ENCODE measurements at places on chromosomes 1 and 21.

DNA sequence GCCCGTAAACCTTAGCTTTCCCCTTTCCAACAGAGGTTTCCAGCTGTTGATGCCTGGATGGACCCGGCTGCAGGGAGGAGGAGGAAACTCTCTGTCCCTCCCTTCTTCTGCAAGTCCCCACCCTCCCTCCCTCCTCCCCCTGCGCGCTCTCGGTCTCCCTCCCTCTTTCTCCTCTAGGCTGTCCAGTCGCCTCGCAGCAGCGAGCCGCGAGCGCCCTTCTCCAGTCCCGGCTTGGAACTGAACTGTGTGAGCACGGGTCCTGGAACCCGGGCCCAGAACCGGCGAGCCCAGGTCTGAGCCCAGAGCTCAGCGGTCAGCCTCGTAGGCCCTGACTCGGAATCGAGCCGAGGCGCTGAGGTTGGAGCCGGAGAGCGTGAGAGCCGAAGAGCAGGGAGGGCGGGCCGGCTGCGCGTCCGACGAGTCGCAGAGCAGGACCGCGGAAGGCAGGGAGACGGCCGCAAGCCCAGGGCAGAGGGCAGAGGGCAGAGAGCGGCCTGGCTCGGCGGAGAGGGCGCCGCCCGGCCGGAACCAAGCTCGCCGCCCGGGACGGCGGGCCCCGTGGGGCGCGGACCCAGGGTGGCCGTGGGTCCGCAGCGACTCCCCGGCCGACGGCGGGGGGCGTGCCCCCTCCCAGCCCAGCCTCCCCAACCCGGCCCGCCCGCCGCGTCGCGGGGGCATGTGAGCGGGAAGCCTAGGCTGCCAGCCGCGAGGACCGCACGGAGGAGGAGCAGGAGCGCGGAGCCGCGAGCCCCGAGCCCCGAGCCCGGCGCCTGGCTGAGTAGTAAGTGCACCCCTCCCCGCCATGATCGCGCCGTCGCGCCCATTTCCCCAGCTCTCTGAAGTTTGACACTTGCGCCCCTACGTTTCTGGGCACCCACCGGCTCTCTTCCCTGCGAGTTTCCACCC, at the start of gene SOX13:
TSS of gene SOX13 (plus strand) at position 185 of the 906 bp plus-strand sequence. CDS start 39,801 bp downstream, outside the sequence.
- DNase-seq = no peak

- DNase-seq = no peak
Measured at GRCh38 chr1:17569200-17570139, 30.0 kb downstream of the ARHGEF10L start.

DNA sequence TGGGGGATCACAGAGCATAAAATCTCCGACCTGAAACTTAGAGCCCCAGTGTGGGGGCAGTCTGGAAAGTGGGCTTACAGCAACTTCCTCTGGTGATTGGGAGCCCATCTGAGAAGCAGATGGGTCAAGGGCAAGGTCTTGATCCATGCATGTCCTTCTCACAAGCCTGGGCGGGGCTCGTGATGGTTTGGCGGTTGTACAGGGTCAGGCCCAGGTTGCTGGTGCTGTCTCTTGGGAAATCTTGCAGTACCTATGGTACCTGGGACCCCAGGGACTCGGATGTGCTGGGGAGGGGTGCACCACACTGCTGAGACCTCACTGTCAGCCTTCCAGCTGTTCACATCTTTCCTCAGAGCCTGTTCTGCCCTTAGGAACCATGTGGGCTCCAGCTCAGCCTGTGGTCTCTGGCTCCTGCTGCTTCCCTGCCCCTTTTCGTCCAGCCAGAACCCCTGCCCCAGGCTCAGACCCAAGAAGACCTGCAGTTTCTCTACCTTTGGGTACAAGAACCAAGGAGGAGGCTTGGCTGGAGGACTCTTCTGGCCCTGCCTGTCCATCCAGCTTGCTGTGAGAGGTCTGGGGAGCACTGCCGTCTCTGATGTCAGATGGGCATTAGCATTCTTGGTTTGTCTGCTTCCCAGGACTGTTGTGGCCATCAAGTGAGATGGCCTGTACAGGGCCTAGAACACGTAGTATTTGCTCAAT, 24.5 kb downstream of the WNT4 start:
- no peak for DNase-seq

DNA sequence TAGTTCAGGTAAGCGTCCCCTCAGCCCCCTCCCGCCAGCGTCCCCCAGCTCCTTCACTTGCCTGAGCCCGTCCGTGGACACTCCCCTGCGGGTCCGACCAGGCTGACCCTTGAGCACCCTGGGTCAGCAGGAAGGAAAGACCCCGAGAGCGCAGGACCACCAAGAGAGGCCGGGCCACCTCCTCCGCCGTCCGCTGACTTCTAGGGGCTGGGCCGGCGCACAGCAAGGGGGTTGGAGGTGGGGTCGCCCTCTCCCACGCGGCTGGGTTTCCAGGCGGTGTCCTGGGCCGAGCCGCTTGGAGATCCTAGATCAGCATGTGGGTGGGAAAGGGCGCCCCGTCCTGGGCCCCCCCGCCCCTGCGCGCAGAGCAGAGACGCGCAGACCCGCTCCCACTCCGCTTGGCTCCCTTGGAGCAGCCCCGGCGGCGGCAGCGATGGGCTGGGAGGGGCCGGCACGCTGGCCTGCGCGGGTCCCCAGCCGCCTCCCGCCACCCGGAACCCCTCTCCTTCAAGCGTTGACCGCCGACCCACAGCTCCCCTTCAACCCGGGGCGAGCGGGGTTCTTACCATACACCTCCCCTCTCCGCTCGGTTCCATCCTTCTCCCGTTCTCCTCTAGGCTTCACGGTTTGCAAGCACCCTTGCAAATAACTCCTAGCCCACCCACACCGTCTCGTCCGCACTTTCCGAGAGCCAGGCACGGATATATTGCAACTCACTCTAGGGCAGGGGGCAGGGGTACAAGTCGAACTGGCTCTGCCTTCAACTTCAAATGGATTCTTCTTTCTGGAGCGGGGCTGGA, 7.5 kb downstream of the KNCN start:
- no peak for DNase-seq

GRCh38 chr1:207755846-207756693, 4.2 kb downstream of the CD46 start:
- DNase-seq = no peak

- no peak for DNase-seq
Measured at GRCh38 chr1:7352364-7352763, 418.7 kb upstream of the VAMP3 start.

DNA sequence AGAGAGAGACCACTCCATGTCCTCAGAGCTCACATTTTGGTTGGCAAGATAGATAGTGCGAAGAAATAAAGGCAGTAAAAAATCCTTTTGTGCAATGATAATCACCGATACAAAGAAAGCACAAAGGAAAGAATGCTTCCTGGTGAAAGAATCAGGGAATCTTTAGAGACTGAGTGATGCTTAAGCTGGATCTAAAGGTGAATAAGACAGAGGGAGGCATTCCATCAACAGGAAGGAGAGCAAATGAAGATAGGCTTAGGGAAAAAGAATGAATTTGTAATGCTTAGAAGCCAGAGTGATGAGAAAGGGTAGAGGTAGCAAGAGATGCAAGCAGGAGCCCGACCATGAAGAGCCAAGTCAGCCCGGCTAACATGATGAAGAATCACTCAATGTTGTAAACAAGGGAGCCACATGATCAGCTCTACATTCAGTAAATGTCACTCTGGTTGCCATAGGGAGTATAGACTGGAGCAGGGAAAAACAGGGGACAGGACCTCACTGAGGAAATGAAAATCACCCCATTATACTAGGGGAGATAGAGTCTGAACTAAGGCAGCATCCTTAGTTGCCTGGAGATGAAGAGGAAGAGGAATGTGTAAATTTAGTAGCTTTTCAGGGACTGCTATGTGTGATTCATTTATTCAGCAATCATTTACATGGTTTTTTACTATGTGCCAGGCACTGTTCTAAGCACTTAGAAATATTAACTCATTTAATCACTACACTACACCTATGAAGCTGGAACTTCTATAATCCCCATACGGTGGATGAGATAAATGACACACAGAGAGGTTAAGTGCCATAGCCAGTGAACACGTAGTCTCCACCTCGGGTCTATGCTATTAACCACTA, 402.6 kb upstream of the NFIA start:
- DNase-seq = no peak

DNA sequence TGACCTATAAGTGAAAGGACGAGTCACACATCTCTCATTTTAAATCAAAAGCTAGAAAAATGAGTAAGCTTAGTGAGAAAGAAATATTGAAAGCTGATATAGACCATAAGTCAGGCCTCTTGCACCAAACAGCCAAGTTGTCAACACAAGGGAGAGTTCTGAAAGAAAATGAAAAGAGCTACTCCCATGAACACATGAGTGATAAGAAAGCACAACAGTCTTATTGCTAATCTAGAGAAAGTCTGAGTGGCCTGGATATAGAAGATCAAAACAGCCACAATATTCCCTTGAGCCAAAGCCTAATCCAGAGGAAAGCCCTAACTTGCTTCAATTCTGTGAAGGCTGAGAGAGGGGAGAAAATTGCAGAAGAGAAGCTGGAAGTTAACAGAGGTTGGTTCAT, 175.0 kb downstream of the SMYD3 start:
- no peak for DNase-seq

GRCh38 chr1:201900476-201900875, 11.8 kb downstream of the SHISA4 start:
- no peak for DNase-seq

- DNase-seq = no peak
Measured at GRCh38 chr21:37746849-37747248, 169.4 kb downstream of the KCNJ6 start.

DNA sequence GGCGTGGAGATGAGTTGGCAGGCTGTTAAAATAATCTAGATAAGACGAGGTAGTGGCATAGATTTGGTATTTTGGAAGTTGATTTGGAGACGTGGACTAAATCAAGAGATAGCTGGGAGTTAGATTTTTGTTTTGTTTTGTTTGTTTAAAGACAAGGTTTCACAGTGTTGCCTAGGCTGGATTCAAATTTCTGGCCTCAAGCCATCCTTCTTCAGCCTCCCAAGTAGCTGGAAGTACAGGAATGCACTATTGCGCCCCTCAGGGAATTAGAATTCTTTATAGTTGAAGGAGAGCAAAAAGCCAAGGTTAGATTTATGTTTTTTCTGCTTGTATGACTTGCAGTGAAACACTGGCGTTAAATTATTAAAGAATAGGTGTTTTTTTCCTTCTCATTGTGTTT, 22.3 kb upstream of the SNRPE start:
- no peak for DNase-seq

DNA sequence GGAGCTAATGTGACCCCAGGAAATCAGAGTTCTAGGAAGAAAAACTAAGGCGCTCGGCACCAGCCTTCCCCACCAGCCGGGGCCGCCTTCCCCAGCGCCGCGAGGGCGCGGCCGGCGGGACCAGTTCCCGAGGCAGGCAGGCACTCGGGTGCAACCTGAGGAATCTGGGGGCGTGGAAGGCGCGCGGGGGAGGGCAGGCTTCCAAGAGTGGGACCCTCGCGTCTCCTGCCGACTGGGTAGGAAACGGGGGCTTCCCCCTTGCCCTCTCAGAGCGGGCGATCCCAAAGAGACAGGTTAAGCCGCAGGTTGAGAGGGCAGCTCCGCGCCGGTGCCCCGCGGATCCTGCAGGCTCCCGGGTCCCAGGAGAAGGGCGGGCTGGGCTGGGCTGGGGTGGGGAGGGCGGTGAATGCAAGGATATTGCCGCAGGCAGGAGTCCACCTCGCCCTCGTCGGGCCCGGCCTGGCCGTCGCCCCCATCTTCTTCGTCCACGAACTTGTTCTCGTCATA, 431 bp downstream of the ARPC5 start:
- no peak for DNase-seq

DNA sequence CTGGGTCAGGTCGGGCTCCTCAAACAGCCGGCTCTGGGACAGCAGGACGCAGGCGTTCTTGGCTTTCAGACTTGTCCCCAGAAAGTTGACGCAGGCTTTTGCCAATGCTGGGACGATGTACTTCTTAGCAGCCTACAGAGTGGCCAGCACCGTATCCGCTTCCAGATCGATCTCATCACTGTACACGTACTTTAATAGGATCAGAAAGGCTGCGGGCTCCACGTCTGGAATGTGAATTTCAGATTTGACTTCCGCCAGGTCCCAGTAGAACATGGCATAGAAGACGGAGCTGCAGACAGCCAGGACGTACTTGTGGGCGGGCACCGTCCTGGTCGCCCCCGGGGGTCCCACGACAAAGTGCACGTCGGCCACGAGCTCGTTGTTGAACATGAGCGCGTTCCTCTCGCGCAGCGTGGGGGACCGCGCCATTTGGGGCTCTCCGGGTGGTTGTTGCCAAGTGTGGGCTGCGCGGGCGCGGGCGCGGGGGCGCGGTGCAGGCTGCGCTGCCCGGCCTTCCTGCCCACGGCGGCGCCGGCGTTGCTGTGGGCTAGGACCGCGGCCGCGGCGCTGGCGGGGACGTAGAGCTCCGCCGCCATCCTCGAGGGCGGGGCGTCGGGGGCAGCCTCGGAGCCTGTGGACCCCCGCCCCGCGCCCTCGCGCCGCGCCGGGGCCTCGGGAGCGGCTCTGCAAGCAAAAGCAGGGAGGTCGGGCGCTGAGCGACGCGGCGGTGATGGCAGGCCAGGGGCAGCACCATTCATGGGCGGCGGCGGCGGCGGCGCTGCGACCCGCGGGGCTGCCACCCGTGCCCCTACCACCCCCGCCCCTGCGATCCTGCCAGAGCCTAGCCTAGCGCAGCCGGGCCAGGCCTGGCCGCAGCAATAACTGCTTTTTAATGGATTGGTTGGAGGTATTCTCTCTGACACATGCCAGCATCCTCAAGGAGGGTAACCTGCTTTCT, 10.6 kb downstream of the CNR2 start:
- DNase-seq = no peak

GRCh38 chr1:91761295-91761721, 124.6 kb downstream of the TGFBR3 start:
- no peak for DNase-seq

DNA sequence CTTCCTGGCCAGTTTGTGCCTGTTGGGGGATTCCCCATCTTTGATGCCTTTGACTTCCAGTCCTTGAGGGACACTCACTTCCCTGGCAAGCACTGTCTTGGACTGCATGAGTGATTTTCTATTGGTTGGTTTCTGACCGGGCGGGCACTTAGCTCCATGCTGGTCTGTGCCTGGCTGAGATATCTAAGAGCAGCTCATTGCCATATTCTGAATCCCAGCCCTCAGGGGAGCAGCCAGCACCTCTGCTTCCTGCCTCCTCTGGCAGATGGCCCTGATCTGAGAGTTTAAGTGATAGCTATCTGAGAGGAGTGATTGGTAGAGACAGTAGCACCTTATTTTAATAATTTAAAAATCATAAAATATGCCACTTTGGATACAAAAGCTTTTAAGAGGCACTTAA, 52.5 kb downstream of the DISC1 start:
- no peak for DNase-seq

Data from NCI-H2081 treated with DMSO at 0.1 percent for 48 hours (cell line).